ENCODE measurements at places on chromosomes 1 and 21.

DNA sequence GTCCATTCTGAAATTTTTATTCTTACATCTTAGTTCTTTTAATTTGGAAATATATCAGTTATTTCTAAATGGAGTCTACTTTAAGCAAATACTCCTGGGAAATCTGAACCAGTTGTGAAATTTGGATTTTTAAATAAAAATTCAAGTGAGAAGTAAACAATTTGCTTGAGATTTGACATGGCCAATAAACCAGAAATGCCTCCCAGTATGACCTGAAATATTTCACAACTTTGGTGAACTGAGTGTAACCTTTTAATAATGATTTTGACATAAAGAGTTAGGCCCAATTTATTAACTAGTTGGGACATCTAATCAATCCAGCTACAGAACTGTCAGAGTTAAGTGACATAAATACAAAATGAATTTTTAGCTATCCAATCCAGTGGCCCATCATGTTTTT lies 192.0 kb downstream of the ZC3H11B start:
- DNase-seq, result no peak

DNA sequence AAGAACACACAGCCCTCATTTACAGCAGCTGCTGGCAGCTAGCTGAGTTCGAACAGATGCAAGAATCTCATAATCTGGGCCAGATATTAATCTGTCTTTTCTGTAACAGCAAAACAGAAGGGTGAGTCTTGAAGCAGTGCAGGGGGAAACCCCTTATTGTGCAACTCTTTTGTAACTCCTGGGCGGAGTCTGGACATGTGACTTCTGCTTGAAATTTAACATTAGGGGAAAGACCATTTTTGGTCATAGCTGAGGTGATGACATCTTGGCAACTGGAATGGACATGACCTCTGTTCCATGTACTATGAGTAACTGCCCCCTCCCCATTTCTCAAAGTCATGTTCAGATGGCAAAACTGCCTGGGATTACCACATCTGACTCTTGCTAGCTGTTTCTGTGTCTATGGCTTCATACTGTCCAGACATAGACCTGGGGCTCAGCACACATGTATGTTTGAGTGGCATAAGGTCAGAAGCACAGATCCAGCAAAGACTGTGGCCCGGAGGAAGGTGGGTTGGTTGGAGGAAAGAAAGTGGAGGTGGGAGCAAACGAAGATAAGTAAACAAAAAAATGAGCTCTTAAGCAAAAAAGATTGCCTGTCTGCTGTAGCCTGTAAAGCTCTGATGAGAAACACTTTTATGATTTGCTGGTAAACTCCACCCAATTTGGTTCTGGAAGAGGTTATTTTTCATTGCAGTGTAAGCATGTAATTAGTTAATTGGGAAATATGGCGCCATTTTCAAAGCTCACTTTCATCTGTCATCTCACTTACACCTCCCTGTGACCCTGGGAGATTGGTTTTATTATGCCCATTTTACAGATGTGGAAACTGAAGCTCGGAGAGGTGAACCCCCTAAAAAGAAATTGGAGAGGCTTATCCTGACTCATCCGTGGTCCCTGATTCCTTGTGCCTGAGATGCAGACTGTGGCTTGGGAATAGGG lies 26.1 kb downstream of the ETS2 start:
- no peak for DNase-seq

DNA sequence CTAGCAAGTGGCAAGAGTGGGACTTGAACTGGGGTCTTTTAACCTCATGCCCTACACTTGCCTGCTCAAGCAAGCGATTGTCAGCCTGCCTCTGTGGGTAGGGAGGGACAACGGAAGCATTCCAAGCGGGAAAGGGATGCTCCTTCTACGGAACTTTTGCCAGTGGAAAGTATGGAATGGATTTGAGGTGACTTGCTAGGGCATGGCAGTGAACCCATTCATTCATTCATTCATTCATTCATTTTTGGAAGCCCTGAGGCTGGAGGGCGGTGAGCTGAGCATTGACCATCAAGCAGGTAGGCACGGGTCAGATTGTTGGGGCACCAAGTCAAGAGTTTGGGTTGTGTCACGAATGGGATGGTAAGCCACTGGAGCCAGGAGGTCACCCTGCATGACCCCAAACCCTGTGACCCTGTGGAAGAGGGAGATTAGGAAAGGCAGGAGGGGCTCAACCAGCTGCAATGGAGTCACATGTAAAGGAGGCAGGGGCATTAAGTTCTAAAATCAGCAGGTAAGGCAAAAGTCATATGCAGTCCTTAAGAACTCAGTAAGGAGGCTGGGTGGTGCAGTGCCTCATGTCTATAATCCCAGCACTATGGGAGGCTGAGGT lies 11.8 kb upstream of the CITED4 start:
- DNase-seq, result no peak

GRCh38 chr1:100053119-100053518 lies 79.6 kb downstream of the SASS6 start:
- no peak for DNase-seq

DNA sequence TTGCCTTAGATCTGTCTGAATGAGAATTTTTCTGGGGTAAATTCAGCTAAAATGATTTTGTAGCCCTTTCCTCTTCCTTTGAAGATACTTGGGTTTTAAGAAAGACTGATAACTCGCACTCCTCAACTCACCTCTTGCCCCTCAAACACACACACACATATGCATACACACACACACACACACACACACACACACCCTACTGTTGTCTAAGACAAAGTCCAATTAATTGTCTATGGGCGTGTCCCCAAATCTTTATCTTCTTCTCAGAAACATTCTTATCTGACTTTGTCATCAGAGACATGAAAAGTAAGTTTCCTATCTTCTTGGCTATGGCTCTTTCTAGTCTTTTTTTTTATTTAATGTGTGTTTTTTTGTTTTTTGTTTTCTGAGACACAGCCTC lies 36.1 kb upstream of the SMYD2 start:
- no peak for DNase-seq

DNA sequence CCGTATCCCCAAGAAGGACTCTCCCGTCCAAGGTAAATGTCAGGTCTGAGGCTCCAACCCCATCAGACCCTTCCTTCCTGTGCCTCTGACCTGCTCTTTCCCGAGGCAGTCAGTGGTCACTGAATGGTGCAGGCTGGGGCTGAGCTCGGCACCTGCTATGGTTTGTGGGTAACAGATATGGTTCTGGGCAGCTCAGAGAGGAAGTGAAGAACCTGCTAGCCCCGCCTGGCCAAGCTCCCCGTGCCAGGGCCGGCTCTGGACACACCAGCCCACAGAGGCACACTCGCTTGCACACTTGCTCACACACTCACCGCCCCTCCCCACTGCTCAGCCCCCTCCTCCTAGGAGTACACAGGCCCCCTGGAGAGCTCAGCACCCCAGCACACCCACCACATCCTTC lies 16.4 kb downstream of the NCMAP start:
- DNase-seq, result no peak

GRCh38 chr21:16535102-16535422 lies 805.3 kb downstream of the USP25 start:
- no peak for DNase-seq

GRCh38 chr1:64107632-64108031 lies 95.8 kb upstream of the UBE2U start:
- DNase-seq, result no peak

DNA sequence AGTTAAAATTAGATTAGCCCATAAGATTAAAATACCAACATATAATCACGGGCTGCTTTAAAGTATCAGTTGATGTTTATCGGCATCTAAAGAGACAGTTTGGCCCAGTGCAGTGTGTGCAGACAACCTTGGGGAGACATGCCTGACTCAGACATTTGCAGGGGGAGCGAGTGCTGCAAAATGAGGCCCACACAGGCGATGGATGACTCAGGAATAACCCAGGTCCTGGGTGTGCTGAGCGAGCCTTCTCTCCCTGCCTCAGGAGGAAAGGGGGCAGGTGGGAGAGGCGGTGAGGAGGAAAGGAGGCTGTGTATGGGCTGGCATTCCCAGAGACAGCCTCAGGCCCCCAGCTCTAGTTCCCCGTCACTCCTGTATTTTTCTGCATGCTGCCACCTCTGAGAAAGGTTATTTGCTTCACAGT lies 9.0 kb downstream of the SLC9A1 start:
- DNase-seq, result no peak

DNA sequence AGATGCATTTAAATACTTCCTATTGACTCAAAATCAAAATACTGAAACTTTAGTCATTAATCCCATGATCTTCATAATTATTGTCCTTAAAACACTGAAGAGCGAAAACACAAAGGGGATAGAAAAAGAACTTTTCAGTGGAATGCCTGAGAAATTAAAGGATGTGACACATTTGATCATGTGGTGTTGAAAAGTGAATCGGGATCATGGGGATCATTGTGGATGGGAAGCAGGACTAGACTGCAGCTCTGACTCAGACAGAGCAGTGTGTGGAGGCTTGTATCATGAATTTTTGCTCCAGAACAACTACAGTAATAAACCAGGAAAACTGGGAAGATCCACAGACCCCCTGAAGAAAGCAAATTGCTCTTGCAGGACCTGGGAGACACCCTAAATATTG lies 161.1 kb upstream of the CXADR start:
- no peak for DNase-seq

DNA sequence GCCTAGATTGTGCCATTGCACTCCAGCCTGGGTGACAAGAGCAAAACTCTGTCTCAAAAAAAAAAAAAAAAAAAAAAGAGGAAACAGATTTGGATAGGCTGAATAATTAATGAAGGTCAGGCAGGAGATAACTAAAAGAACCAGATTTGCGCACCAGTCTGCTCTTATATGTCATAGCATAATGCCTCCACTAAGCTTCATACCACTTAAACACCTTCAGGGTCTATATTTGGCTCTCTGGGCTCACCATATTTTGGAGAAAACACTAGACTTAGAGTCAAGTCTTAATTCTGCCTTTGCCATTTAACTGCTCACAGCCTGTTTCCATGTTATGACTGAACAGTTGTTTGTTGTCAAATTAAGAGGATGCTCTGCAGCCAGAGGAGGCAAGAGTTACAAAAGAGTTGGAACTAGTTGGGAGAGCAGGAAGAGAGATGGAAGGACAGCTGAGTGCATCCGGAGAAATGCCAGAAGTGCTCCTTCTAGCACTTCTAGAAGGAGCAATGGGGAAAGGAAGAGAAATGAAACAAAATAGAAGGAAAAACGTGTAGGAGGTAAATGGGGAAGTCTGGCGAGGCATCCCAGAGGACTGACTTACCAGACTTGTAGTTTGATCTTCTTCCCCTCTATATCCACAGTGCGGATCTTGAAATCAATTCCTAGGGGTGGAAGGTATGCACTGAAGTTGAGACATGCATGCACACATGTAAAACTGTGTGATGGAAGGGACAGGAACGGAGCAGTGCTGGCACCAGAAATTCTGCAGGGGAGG lies 1.8 kb downstream of the RAB13 start:
- DNase-seq, result no peak

DNA sequence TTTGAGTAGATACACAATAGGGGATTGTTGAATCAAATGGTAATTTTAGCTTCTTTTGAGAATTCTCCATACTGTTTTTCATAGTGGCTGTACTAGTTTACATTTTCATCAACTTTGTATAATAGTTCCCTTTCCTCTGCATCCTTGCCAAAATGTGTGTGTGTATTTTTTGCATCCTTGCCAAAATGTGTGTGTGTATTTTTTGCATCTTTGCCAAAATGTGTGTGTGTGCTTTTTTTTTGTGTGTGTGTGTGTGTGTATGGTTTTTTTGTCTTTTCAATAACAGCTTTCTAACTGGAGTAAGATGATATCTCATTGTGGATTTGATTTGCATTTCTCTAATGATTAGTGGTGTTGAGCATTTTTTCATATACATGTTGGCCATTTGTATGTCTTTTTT lies 105.4 kb downstream of the ATP6V1G3 start:
- DNase-seq, result no peak

DNA sequence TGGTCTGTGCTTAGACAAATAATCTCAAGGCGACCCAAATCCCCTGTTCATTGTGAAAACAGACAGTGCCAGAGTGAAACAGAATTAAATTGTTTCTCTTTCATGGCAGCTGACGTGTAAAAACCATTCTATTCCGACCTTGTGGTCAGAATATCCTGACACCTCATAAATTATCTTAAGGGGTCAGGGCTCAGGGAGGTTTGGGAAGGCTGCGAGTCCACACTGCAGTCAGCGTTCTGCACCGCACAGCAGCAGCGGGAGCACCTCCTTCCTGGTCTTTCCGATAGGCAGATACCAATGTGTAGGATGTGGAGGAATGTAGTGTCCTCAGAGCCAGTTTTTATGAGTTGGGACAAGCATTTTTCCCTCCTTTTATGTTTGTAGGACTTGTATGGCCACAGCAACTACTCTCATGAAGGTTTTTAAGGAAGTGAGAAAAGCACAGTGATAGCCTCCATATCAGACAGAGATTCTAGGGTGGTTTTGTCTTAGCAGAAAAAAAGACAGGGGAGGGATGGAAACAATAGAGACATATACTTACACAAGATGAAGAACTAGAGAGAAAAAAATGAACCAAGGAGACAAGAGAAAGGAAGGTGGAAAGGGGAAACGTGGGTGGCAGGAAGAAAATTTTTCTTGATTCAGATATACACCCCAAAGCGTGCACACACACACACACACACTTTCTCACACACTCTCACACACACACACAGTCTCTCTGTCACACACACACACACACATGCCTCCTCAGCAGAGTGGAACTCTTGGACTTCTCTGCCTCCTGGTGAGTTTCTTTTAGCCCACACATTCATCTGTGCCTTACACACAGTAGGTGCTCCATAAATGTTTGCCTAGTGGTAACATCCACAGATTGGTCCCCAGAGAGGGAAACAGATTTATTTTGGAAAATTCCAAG lies 68.6 kb downstream of the NTMT2 start:
- no peak for DNase-seq

DNA sequence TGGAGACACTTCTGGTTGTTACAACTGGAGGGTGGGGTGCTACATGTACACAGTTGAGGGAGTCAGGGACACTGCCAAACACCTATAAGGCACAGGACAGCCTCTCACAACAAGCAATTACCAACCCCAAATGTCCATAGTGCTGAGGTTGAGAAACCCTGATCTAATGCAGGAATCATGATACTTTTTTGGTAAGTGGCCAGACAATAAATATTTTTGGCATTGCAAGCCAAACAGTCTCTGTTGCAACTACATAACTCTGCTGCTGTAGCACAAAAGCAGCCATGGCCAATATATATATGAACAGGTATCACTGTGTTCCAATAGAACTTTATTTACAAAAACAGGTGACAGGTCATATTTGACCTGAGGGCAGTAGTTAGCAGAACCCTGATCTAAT lies 177.5 kb downstream of the ASTN1 start:
- no peak for DNase-seq

GRCh38 chr21:21283810-21284209 lies 285.6 kb downstream of the NCAM2 start:
- DNase-seq, result no peak

GRCh38 chr21:39805983-39806382 lies 61.0 kb downstream of the IGSF5 start:
- DNase-seq, result no peak

GRCh38 chr21:15301014-15301413 lies 236.2 kb upstream of the NRIP1 start:
- DNase-seq, result no peak

- no peak for DNase-seq
Measured at GRCh38 chr21:34590520-34590919, 24.4 kb downstream of the RCAN1 start.

DNA sequence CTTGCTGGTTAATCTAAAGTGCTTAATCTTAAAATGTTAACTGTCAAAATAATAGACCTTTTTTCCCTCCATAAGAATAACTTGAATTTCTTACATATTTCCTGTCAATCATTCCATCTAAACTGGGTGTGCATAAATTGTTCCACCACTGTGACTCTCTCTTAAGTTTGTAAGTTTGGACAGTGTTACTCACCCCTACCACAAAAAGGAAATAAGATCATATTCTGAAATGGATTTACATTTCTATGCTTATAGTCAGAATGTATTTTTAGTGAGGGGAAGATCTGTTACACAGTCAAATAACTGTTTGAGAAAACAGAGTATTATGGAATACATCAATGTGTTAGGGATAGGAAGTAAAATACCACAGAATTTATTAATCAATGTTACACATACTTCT lies 109.6 kb upstream of the DPYD start:
- DNase-seq, result no peak
